ENCODE measurements at places on chromosomes 6 and 20.

DNA sequence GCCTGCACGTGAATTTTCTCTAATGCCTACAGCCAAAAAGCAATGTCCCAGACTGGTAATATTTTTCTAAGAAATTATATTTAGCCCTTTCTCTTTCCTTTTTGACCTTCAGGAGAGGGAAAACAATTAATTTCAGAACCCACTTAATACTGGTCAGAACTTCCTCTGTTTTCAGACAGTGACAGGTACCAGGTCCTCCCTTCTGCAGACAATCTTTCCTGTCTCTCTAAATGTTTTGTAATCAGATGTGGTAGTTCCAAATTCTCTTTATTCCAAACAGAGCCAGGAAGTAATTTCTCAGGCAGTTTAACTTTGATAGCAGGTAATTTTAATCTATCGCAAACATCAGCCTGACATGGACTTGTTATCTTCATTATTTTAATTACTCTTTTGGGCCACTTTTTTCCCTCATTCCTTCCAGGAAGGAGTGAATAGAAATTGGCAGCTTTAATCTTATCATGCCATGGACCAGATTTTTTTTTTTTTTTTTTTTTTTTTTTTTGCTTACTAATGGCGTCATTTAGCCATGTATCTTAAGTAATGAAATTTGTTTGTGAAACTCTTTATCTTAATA is 348.6 kb upstream of the SOX4 start:
- DNase-seq: no peak

DNA sequence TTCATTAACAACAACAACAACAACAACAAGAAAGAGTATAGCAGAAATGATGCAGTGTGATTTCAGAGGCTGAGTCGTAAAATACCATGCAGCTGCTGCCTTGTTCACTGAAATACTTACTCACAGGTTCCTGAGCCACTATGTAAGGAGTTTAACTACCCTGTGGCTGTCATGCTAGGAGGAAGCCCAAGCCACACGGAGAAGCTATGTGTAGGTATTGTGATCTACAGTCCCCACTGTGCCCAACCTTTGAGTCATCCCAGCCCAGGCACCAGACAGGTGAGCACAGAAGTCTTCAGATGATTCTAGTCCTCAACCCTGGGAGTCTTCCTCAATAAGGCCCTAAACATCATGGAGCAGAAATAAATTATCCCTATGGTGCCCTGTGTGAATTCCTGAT is 14.6 kb upstream of the RALY start:
- no peak for DNase-seq

GRCh38 chr6:25122622-25123237 is 156.4 kb upstream of the CARMIL1 start:
- DNase-seq: no peak

GRCh38 chr20:59164686-59165391 is 1.2 kb downstream of the ZNF831 start:
- no peak for DNase-seq

- DNase-seq: no peak
Measured at GRCh38 chr6:7438011-7438410, 48.4 kb downstream of the RIOK1 start.

- no peak for DNase-seq
Measured at GRCh38 chr6:52161689-52162438, 24.3 kb upstream of the IL17A start.

DNA sequence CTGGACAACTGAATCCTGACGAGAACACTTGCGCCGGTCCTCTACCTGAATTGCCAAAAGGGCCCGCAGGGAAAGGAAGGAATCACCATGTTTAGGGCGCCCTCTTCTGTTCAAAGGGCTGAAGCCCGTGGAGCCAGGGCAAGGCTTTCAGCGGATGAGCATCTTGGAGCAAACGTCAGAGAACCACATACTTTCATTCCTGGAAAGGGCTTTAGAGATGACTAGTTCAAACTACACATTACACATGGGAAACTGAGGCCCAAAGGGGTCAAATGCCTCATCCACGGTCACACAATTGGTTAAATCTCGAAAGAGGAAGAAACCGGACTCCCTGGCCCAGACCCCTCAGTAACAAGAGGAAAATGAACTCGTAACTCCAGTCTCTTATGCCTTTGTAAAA is 11.5 kb upstream of the ZNF133 start:
- DNase-seq: peak; percentile 43

GRCh38 chr6:5135788-5136376 is 50.7 kb downstream of the PPP1R3G start:
- peak; percentile 26 for DNase-seq

GRCh38 chr20:60136645-60137401 is 178.6 kb downstream of the CDH26 start:
- no peak for DNase-seq

DNA sequence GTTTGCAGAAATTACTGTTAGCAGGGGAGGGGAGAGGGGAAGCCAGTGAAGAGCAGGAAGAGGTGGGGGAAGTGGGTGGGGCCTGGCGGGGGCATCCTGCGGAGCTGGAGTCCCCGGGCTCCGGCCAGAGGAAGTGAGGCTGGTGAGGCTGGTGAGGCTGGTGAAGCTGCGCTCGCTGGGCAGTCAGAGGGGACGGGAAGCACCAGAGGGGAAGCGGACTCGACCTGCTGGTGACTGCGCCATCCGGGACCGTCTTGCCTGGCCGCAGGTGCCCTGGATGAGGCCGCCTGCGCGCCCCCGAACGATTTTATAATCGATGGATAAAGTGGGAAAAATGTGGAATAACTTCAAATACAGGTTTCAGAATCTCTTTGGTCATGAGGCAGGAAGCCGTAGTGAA is 635.3 kb upstream of the MARCKS start:
- no peak for DNase-seq

DNA sequence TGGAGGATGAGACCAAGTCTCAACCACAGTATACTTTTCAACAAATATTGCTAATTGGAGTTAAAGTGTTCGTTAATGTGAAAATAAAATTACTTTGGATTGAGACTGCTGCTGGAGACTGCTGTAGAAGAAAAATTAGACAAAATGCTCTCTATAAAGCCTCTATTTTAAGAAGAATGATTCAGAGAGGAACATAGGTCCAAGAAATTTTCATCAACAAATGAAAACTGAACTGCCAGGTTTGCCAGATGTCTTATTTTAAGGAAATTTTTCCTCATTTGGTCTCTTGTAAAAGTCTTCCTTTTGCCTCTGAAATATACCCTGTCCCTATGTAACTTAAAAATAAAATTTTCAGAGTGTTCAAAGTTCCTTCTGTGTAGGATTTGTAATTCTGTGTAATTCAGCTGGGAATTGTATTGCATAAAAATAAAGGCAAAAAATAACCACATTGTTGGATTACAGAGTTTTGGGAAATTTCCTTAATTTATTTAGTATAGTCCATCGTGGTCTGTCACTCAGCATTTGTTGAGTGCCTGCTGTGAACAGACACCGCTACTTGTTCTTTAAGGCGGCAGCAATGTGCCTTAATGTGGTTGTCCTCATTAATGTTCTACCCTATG is 27.4 kb downstream of the ANKS1A start:
- DNase-seq: no peak

DNA sequence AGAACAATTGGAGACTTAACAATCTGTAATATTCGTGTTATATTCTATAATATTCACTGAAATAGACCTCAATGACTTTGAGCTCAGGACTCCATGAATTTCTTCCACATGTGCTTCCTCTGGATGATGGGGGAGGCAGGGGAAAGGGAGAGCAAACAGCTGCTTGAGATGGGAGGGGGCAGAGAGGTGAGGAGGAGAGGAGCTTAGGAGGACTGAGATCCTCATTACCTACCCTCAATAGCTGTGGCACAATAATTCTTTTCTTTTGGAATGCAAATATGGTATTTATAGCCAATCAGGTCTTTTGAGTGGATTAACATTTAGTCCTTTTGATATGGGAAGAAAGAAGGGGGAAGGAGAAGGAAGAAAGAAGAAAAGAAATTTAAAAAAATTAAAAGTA is 64.1 kb upstream of the ZNF217 start:
- DNase-seq: no peak

- peak; percentile 19 for DNase-seq
Measured at GRCh38 chr6:142947714-142948480, 2.9 kb upstream of the HIVEP2 start.

DNA sequence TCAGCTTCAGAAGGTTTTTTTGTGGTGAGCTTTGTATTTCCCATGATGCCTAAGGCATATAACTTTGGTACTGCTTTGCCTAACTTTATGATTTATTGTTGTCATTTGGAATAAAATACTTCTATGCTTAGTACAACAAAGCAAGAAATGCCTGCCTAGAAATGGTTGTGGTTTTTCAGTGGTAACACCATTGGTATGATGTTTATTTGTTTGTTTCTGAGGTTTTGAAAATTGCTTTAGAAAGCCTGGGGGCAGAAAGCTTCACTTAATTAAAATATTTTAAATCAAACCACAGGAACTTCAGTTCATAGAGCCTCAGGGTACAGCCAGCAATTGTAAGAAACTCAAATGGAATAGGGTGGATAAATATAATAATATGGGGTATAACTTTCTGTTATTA is 351.2 kb upstream of the MAP3K7 start:
- DNase-seq: no peak

DNA sequence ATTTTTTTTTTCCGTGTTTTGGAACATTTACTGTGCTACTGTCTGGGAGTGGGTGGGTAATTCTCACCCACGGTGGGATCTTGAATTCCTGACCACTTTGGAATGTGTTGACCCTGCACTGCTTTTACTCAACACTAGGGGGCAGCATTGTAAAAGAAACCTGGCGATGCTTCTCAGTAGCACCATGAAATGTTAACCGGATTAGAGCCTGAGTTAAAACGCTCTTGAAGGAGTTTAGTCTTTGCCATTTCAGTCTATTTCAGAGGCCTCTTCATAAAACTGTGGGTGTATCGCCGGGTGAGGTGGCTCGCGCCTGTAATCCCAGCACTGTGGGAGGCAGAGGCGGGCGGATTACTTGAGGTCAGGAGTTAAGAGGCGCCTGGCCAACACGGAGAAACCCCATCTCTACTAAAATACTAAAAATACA is 114.4 kb upstream of the PRND start:
- DNase-seq: peak; percentile 33

DNA sequence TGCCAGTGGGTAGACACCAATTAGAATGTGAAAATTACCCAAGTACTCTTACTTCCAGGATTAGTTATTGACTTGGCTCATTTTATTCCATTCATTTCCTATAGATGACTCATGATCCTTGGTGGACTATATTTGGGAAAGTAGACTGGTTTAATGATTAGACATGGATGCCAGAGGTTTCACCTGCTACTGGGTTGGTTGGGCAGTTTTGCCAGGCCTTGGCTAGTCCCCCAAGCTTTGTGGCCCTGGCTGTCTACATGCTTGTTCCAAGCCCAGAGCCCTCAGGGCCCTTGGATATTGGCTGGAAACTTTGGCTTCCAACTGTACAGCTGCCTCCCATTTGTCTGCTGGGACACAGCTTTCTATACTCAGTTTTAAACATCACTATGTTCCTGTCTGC is 104.1 kb downstream of the ZFP64 start:
- no peak for DNase-seq

- DNase-seq: no peak
Measured at GRCh38 chr20:3660262-3661059, 2.7 kb downstream of the GFRA4 start.

DNA sequence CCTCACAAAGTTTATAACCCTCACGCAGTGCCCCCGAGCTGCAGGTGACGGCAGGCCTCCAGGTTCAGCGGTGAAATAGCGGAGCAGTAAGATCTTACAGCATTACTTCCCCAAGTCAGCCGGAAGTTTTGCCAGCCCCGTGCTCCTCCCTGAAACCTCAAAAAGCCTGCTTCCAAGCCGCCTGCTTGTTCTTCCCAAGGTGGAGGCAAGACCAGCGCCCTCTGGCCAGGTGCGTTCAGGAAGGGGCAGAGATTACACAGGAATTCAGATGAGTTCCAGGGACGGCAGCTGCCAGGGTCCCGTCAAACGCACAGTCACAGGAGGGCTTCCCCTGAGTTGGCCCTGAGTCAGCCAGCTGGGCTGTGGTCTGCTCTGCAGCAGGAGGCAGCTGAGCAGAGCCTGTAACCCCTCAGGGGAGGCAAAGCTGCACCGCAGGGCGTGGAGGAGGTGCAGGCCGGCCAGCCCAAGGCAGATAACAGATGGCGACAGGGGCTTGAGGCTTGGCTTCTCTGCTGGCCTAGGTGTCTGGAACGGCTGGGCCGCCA is 124.1 kb upstream of the RPS6KA2 start:
- no peak for DNase-seq

GRCh38 chr6:19873031-19873430 is 35.9 kb downstream of the ID4 start:
- no peak for DNase-seq

- DNase-seq: no peak
Measured at GRCh38 chr6:133814238-133814637, 74.7 kb upstream of the TCF21 start.

DNA sequence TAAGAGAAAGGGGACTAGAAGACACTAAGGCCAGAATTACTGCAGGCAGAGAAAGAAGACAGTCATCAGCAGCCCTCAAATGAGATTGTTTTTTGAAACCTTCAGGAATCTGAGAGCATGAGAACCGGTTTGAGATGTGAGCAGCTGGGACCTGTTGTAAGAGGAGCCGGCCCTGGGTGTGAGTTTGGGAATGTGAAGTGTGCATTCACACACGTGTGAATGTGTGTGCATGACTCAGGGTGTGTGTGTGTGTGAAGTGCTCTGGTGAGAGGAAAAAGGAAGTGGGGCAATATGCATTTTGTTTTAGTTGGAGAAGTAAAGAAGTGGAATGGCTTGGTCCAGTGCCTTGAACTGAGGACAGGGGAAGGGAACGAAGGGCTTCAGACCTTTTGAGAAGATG is 4.3 kb downstream of the SCUBE3 start:
- no peak for DNase-seq

GRCh38 chr6:32413427-32414047 is 6.6 kb upstream of the BTNL2 start:
- peak; percentile 89 for DNase-seq

DNA sequence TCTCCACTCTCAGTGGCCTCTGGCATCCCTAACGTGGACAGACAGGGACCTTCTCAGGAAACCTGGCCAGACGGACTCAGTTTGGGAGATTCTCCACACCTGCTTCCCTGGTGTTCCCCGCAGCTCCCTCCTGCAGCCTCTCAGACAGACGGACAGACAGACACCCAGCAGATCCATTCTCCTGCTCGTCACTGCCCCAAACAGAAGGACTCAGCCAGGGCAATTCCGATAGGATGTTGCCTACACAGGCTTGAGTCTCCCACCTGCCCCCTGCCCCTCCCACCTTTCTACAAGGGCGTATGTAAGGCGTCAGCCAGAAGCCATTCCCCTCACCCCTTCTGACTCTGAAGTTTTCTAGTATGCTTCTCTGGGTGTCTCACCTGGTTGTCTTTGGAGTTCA is 428 bp downstream of the CCM2L start:
- DNase-seq: no peak

- no peak for DNase-seq
Measured at GRCh38 chr6:152355166-152355565, 282.0 kb downstream of the SYNE1 start.

- no peak for DNase-seq
Measured at GRCh38 chr20:51446656-51447055, 95.9 kb downstream of the NFATC2 start.

GRCh38 chr6:168908887-168909286 is 344.8 kb downstream of the THBS2 start:
- no peak for DNase-seq

- no peak for DNase-seq
Measured at GRCh38 chr6:163500105-163500504, 85.6 kb downstream of the QKI start.

GRCh38 chr20:33119725-33120720 is 40.6 kb downstream of the BPIFB4 start:
- DNase-seq: no peak

- DNase-seq: no peak
Measured at GRCh38 chr6:3347247-3347646, 88.5 kb downstream of the PSMG4 start.
